HT1080 (cell line): ENCODE measurements at places on chromosomes 3 and 15.
A peak's percentile ranks its signal among the peaks of the same experiment; 100 is the strongest.

DNA sequence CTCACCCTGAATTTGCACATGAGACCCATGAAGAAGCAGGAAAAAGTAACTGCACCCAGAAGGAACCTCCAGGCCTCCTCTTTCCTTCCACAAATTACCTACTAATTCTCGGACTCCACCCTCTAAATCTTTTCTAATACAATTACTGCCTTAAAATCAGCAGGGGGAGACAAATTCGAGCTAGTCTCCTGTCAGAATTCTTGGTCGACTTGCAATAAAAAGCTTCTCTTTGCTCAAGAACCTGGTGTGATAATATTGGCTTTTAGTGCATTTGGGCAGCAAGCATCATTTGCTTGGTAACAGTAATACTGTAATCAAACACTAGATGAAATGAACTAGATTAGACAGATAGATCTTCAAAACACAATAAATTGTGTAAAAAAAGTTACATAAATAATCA, 281.9 kb downstream of the RAP2B start:
- DNase-seq: no peak

- DNase-seq: no peak
Measured at GRCh38 chr15:68275165-68275746, 2.3 kb upstream of the FEM1B start.

DNA sequence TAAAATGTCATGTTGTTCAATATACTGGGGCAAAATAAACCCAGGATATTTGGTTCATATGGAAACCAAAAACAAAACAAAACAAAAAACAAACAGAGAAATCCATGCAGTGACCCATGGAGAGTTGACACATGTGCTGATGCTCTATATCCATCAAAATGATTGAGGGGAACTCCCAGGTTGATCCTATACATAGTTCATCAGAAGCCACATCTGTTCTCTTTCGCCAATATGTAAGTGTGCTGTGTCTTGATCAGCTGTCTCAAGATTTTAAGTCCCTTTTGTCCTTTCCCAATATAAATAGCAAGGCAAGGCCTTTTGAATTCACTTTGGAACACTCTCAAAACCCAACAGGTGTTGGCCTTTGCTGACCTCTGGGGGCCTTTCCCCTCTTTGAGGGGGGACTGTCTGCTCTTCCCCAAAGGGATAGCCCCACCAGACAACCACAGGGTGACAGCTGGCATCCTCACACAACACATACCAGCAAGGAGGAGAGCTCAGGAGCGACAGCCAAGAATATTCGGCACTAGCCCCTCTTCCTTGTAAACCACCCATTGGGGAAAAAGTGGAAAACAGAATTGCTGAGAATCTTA, 209.4 kb upstream of the CD96 start:
- no peak for DNase-seq

GRCh38 chr15:84570164-84570735, 30.6 kb upstream of the ZSCAN2 start:
- no peak for DNase-seq

DNA sequence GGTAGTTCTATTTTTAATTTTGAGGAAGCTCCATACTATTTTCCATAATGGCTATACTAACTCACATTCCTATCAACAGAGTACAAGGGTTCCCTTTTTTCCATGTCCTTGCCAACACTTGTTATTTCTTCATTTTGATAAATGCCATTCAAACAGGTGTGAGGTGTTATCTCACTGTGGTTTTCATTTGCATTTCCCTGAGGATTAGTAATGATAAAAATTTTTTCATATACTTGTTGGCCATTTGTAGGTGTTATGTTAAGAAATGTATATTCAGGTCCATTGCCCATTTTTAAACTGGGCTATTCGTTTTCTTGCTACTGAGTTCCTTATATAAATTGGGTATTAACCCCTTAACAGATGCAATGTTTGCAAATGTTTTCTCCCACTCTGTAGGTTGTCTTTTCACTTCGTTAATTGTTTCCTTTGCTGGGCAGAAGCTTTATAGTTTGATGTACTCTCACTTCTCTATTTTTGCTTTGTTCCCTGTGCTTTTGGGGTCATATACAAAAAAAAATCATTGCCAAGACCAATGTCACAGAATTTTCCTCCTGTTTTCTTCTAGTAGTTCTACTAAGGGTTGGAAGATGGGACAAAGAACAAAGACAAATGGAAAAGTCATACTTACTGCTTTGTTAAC, 11.0 kb upstream of the VPS39 start:
- DNase-seq: no peak

- DNase-seq: no peak
Measured at GRCh38 chr3:71778353-71778752, 6.6 kb downstream of the PROK2 start.

- no peak for DNase-seq
Measured at GRCh38 chr3:147360646-147361453, 45.5 kb downstream of the ZIC4 start.

- DNase-seq: peak; percentile 92
Measured at GRCh38 chr3:64321747-64322146, 96.5 kb upstream of the PRICKLE2 start.

DNA sequence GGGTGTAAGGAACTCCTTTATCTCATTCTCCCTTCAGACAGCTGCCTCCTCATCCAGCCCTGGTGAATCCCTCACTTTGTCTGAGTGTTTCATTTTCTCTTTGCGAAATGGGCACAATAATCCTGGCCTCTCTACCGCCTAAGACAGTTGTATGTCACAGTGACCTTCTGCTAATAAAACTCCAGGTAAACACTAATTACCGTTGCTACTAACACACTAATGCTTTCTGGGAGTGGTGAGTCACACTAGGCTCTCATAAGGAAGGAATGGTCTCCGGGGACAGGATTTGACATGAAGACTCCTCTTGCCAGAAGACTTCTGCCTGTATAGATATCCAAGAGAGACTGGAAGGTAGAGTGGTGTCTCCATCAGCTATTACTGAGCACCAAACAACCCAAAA, 71.7 kb upstream of the SNRK start:
- peak; percentile 46 for DNase-seq

DNA sequence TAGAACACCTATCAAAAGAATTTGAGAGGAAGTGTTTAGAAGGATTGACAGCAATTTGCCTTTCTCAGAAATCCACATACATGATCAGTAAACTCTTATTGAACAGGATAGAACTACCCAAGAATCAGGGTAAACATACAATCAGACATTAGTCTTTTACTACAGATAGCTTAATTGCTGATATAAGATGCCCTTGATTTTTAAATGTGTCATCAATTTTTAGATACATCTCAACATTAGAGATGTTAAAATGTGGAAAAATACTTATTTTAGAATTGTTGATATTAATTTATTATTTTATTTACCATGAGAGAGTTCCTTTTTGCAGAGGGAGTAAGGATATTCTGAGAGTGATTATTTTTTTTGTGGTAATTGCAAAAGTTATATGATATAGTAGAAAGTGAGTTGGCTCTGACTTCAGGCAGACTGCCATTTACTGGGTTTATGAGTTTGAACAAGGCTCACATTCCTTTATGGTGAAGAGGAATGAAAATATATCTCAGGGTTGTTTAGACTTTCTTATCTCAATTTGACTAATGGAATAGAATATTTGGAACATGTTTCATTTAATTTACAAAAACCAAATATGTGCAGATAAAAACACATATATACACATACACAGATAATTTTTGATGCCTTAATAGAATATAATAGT, 302.8 kb upstream of the GOLIM4 start:
- no peak for DNase-seq

- no peak for DNase-seq
Measured at GRCh38 chr15:92161039-92161670, 232.5 kb upstream of the ST8SIA2 start.

- DNase-seq: no peak
Measured at GRCh38 chr15:74390647-74391288, 23.3 kb upstream of the CYP11A1 start.

DNA sequence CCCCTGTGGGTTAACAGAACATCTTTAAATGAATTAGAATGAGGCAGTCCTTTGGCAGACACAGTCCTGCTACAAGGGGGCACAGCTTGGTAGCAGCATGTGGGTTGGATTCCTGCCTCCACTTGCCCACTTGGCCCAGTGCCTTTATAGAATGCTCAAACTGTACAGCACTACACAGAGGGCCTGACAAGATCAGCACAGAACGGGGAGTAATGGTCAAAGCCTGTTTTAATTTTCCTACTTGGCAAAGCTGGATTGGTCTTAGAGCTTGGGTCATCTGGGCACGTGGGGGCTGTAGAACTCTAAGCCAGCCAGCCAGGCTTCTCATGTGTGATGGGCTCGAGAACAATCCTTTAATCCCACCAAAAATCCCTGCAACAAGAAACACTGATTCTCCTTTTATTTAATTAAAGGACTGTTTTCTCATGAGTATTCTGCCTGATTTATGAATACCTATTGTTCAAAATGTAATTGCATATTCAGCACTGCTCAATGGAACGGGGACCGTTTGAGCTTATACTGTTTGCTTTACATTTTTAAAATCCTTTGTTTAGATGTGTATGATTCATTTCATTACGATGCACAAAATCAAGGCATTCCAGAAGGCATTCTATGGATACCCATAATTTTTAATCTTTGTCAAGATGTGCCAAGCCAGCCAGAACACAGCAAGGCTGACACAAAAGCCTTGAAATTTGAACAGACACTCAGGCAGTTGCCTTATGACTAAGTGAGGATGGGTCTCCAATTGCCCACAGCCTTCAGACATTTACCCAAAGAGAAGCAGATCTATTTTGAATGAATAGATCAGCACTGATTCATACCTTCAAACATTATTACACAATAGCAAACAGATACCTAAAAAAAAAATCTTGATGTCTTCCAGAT, 249.3 kb upstream of the TGFBR2 start:
- peak; percentile 46 for DNase-seq

GRCh38 chr3:149702691-149703441, 45.0 kb upstream of the WWTR1 start:
- DNase-seq: peak; percentile 96

GRCh38 chr3:154795582-154795981, 284.5 kb upstream of the MME start:
- peak; percentile 97 for DNase-seq

DNA sequence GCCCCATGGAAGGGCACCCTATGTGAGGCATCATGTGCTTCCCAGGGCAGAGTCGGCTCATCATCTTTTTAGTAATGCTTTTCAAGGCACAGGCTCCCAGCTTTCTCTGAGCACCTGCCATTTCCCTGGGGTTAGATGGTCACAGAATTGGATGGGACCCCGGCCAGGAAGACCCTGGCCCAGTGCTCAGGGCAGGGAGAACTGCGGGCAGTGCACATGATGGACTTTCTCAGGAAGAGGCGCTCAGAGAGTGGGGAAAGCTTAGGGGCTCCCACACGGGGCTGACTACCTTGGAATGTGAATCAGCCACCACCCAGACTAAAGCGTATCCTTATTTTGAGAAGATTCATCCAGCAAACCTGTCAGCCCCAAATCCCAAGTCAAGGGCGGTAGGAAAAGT, 16.5 kb upstream of the SKOR1 start:
- DNase-seq: no peak

DNA sequence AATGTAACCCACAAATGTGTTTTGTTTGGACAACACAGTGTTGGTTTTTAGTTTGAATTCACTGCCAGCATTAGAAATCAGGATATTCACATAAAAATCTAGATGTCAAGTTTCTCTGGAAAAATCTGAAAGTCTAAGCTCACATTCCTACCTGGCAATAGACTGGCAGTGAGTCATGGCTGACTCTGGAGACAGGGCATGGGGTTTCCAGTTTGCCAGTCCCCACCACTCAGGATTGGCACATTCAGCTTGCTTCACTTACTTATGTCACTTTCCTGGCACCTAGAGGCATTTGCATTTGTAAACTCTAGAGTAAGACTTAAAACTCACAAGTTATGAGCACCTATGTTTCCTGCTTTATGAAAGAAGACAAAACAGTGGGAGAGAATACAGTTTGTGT, 19.1 kb upstream of the SEC61A1 start:
- DNase-seq: peak; percentile 27

GRCh38 chr15:51156957-51157356, 62.3 kb upstream of the TNFAIP8L3 start:
- DNase-seq: no peak

DNA sequence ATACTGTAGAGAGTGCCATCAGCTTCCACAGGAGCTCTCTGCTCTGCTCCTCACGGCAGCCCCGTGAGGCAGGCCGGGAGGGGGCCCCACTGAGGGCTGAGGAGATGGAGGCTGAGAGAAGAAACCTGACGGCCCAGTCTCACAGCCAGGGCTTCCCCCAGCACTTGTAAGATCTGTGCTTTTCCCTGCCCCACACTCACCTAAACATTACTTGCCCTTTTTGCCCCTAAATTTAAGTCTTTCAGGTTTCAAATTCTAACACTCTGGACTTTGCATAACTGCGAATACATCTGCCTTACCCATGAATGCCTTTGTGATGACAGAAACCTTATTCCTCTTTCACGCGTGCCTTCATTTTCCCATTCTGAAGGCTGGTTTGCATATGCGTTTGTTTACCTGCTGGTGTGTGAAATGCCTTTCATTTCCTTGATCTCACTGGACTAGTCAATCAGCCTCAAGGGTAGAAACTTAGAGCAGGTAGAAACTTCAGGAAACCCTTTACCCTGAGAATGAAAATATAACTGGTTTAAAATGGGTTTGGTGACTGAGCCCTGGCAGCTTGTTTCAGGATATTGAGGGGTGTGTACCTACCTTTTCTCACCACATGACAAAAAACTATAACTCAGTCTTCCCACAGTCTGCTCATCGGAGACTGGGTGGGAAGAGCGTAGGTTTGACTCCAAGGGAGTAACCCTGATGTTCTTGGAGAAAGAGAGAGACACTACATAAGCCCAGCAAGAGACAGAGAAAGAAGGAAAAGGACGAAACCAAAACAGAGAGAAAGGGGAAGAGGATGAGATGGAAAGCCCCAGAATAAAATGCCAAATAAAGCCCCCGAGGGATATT, 20.1 kb downstream of the SLC12A8 start:
- DNase-seq: no peak

DNA sequence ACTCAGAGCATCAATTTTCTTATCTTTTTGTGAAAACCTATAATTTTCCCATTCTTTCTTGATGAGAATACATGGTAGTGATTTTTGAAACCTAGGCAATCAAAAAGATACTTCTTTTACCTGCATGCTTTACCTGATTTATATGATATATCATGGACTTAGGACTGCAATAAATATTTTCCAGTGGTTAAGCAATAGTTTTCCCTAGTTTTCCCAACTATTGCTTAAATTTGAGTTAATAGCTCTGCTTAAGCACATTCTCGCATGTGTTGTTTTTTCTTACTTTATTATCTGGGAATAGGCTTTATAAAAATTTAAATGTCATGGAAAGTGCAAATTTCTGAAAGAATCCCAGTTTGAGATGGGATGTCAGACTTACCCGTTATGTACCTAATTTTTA, 465.1 kb upstream of the BCHE start:
- no peak for DNase-seq

GRCh38 chr15:40623361-40623760, 29.3 kb downstream of the KNL1 start:
- no peak for DNase-seq
